ENCODE measurements at places on chromosomes 3 and 15.

- peak; percentile 60 for DNase-seq
Measured at GRCh38 chr3:63993653-63994079, 29.6 kb downstream of the PSMD6 start.

GRCh38 chr3:134956844-134957243, 161.8 kb downstream of the EPHB1 start:
- DNase-seq = no peak

- DNase-seq = no peak
Measured at GRCh38 chr15:63065262-63066221, 23.0 kb downstream of the TPM1 start.

DNA sequence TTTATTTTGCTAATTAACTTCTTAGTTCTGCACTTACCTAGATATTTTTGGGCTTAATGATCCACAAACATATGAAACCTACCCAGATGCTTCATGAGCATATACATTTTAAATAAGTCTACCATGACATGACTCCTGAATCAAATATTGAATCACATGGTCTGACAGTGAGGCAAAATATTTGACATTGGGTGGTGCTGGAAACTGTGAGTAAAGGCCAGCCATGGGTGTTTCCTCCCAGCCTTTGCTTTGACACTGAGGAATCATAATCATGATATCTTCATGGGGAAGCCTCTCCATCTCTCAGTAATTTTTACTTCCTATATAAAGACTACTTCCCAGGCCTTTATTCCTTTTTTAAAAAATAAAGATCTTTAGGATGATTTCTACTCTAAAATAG, 22.8 kb upstream of the SSR3 start:
- no peak for DNase-seq

DNA sequence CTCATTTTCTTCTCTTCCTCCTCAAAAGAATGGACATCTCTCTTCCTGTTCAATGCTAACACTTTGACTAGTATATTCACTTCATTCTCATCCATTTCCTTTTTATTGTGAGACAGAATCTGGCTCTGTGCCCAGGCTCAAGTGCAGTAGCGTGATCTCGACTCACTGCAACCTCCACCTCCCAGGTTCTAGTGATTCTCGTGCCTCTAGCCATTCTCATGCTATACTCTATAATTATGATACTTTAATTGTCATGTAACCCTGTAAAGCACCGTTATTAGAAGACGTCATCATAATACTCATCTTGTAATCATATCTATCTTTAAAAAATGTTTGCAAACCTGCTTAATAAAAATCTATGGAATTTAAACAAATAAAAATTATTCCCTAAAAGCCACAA, 107.0 kb downstream of the SHOX2 start:
- no peak for DNase-seq

GRCh38 chr15:77985931-77986480, 91.5 kb downstream of the TBC1D2B start:
- DNase-seq = no peak

DNA sequence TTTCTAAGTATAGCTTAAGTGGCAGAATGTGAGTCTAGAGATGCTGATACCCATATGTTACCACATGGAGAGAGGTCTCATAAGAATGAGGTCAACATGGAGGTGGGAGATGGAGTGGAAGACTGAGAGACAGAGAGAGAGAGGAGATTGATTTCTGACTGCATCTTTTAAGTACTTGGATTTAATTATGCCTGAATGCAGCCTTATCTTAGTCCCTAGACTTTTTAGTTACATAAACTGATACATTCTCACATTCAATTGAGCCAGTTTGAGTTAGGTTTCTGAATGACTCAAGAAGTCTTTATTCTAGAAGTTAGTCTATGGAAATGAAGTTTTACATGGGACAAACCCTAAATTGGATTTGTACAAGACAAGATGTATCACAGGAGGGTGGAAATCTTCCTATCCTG, 58.5 kb upstream of the TNFSF10 start:
- DNase-seq = no peak

DNA sequence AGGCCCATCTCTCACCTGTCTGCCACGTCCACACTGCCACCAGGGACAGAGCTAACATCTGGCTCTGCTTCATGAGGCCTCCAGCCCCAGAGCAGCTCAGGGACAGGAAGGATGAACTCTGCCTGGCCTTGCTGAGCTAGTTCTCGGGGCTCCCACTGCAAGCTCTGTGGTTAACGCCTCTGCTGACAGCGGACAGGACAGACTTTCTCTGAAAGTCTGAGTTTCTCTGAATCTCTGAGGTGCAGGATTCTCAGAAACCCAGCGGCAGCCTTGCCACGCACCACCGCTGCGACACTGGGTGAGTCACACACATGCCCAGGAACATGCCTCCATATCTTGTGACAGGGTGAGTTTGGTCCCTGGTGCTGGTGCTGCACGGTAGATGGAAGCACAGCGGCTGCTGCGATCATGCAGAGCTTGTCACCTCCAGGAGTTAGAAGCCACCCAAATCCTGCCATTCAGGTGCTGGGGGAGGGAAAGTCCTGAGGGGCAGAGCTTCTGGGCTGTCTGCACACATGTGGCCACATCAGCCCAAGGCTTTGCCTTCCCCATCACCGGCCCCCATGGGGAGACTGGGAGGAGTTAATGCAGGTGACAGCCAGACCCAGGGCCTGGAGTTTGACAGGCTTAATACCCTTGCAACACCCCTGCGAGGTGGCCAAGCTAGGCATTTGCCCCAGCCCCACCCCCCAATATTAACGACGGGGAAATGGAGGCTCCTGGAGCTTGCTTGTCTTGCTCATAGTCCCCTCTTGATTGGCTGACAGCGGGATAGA, 267.0 kb downstream of the PLCL2 start:
- DNase-seq = no peak

DNA sequence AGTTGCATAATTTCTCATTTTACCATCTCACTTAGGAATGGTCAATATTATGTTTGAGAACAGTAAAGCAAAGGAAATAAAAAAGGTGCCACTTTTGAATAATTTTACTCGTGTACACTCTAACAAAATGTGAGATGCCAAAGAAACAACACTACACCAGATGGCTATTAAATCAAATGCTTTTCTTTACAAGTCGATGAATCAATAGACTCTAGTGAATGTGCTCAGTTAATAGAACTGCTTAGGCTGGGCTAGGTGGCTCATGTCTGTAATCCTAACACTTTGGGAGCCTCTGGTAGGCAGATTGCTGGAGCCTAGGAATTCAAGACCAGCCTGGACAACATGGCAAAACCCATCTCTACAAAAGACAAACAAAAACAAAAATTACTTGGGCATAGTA, 87.9 kb downstream of the ZNF609 start:
- DNase-seq = no peak

DNA sequence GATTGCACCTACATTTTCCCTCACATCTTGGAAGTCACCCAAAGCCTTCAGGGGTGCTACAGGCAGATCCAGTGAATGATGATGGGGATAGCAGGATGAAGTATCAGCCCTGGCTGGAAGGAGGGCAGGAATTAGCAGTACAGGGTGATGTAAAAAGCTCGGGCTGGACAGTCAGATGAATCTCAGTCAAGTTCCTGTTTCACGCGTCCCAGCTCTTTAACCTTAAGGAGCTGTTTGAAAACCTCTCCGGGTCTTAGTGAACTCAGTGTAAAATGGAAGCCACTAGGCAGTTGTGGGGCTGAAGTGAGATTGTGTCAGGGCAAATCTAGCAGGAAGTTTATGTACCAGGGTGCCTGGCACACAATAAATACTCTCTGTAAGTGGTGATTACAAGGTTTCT, 166.4 kb upstream of the PROK2 start:
- DNase-seq = no peak

DNA sequence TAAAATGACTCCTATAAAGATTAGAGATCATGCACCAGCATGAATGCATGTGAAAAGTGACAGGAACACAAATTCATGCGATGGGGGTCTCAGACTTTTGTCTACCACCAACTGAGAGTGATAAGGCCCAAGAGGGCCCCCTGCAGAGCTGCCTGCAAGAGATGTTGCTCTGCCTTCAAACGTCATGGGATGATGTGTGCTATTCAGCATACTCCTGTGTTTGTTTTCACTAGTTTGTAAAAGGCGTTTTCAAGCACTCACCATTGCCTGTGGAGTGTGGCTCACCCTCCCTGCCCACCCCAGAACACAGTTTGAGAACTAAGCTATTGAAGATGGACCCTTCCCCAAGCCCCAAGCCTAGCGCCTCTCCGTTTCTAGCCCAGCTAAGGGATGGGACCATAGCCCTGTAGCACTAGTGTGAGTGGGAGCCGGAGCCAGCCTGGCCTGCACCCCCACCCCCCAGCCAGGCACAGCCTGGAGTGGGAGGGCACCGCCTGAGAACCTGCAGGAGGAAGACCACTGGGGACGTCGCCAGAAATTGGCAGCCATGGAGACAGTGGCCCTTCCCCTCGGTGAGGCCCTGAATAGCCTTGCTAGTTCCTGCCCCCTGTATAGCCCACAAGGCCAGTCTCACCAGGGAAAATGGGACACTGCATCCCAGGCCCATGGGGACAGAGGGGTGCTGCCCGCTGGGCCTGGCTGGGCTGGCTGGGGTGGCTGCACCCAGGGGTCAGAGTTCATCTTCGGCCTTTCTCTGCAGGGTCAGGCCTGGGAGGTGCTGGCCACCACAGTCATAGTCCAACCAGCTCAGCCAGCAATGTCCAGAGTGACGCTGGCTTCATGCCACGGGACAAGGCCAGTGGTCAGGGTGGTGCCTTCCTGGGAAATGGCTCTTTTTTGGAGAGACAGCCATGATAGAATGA, 22.6 kb upstream of the KLF13 start:
- no peak for DNase-seq

- no peak for DNase-seq
Measured at GRCh38 chr3:27081566-27081965, 287.6 kb downstream of the NEK10 start.

DNA sequence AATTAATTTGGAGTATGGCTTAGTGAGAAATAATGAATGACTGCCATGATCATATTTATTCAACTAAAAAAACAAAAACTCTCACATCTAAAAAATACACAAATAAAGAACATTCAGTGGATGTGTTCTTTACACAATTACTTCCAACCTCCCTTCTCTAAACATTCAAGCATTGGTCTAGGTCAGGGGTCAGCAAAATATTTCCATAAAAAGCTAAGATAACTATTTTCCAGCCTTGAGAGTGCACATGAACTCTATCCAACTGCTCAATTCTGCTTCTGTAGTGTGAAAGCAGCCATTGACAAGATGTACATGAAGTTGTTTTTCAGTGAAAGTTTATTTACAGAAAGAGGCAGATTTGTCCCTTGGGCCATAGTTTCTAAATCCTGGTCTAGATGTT, 406.3 kb downstream of the MAGI1 start:
- DNase-seq = no peak

DNA sequence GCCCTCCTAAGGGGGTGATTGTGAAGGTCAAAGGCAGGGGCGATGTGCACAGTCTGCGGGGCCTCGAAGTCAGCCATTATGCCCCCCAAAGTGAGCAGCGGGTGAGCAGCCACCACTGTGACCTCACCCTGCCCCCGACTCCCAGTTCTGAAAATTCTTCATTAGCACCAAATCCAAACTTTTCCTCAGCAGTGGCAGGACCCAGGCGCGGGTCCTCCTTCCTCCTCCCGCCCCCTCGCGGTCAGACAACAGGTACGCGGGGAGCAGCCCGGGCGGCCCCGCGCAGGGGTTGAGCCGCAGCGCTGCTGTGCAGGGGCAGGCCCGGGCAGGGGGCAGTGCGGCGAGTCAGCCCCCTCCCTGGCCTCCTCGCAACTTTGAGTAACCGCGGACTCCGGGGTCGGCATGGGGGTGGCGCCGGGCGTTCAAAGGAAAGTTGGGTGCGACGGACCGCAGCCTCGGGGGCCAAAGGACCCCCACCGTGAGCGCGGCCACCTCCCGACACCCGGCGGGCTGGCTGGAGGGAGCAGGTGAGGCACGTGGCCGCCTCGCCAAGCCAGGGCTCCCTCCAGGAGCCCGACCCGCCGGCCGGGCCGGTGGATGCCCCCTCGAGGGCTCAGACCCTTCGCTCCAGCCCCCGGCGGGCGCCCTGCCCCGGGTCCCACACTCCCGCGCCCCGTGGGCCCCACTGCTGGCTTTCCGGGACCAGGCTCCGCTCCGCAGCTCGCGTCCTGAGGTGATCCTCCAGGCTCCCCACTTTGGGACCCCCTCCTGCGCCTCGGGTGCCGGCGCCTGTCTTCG, 49.4 kb upstream of the CCDC174 start:
- DNase-seq = no peak

DNA sequence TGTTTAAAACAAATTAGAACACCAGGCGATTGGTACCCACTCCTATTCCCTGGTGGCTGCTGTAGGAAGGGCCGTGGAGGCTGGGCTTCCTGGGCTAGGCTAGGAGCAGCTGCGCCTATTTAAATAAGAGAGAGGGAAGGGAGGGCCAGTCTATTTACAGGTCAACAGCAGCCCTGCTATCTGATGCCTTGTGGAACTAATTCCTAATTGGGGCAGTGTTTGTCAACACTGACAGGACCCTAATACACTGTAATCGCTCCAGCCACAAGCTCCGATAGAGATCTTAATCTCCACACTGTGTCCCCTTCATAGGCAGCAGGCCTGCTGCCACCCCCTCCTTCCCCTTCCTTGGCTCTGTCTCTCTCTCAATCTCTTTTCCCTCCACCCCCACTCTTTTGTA, 116.9 kb upstream of the SOX14 start:
- DNase-seq = no peak

GRCh38 chr3:10357095-10357494, 36.2 kb upstream of the SEC13 start:
- no peak for DNase-seq

- no peak for DNase-seq
Measured at GRCh38 chr15:99719096-99719541, 14.1 kb downstream of the LYSMD4 start.

DNA sequence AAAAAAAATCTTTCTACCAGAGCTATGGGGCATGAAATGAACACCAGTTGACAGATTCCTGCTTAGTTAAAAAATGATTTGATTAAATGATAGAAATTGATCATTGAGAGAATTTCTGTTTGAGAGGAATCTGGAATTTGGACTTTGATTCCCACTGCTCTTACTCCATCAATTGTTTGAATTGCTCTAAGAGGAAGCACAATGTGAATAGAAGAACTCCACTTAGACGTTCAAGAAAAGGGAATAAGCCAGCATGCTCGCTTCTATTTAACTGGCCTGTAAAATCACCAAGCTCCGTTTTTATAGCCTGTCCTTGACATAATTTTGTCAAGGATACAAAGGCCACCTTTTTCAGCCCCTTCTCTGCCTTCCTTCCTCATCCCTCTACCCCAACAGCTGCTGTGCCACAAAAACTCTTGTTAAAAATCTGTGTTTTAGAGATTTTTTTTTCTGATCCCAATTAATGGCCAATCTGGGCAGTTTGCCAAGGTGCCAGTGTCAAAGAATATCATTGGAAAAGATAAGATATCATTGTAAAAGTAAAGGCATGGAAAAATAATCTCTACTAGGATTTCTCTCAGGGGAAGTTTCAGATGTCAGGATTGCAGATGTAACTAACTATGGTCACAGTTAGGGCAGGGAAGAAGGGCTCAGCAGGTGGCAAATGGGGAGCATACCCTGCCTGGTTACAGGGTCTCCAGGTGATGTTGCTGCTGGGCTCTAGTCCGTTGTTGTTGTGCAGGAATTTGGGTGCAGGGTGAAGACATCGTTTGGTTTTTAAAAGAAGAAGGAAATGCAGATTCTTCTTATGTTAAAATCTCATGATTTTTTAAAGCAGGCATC, 301.8 kb upstream of the PDZRN3 start:
- DNase-seq = no peak

- DNase-seq = no peak
Measured at GRCh38 chr15:100022391-100022790, 289.2 kb upstream of the LYSMD4 start.

GRCh38 chr3:159356606-159357005, 554.8 kb downstream of the MFSD1 start:
- DNase-seq = no peak

- no peak for DNase-seq
Measured at GRCh38 chr3:106518516-106518915, 649.7 kb upstream of the CBLB start.
